ENCODE measurements at places on chromosomes 12 and 14.

GRCh38 chr14:37591311-37591940, 3.6 kb downstream of the FOXA1 start:
- no peak for DNase-seq

GRCh38 chr12:96256672-96257361, 62.6 kb downstream of the ELK3 start:
- no peak for DNase-seq

- DNase-seq = peak; percentile 60
Observed at GRCh38 chr12:53425515-53426150, 2.0 kb downstream of the AMHR2 start.

DNA sequence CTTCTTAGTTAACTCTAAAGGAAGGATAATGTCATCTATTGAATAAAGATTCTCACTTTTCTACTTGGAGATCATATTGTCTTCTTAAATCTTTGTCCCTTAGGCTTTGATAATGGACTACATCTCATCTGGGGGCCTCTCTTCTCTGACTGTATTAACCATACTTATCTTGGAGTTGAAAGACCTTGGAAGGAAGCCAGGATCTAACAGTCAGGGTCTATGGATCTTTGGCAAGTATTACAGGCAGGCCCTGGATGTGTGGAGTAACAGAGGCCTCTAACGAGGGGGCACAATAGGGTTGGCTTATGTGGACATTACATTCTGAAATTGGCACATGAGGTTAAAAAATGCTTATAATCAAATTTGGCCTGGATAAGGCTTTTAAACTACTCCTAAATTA, 513.8 kb downstream of the NRXN3 start:
- no peak for DNase-seq

DNA sequence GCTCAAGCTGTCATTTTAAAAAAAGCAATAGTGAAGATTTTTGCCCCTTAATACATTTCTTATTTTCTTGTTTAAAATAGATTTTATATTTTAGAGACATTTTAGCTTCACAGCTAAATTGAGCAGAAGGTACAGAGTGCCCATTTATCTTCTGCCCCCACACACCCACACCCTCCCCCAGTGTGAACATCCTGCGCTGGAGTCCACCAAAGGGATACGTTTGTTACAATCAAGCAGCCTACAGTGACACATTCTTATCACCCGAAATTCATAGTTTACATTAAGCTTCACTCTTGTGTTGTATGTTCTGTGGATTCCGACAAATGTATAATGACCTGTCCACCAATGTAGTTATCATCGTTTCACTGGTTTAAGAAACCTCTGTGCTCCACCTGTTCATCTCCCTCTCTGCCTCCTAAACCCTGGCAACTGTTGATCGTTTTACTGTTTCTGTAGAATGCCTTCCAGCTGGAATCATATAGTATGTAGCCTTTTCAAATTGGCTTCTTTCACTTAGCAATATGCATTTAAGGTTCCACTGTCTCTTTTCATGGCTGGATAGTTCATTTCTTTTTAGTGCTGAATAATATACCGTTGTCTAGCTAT, 91.0 kb upstream of the TRAF3 start:
- DNase-seq = no peak

All from body of pancreas (tissue), 4 donors.